Lung (tissue), 17 donors: ENCODE measurements at places on chromosomes 1 and 21.

DNA sequence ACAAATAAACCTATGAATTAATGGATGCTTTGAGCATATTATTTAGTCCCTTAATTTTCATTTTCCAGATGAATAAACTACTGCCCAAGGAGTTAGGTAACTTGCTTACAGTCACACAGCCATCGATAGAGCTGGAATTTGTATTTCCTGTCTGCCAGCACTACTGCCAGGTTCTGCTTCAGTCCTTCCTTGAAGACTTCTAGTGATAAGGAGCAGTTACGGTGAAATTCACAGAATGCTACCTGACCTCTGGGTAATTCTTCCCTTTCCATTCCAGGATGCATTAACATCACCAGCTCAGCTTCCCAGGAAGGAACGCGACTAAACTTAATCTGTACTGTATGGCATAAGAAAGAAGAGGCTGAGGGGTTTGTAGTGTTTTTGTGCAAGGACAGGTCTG lies 11.2 kb downstream of the CD160 start:
- DNase-seq, result no peak

- peak; percentile 58 for DNase-seq
Measured at GRCh38 chr1:110674337-110675059, at the start of gene KCNA3. Gene KCNA3, minus strand, starts transcription at chr1:110674940. Its CDS starts 131 bp downstream, at chr1:110674809.

DNA sequence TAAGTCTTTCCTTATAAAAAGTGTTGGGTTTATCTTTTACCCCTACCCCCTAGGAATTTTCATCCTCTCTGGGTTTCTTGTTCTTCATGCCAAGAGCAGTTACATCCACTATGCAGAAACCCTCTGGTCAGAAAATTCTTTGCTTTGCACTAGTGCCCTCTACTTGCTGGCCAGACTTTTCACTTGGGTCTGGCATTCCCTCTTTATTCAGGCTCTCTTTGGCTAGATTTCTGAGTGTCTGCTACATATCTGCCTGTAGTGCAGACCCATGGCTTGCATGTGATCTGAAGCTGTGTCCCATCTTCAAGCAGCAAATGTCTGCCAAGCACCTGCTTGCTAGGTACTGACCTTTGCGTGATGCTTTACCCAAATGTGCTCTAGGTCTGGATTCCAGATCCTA lies 237.0 kb downstream of the GPATCH2 start:
- peak; percentile 51 for DNase-seq

DNA sequence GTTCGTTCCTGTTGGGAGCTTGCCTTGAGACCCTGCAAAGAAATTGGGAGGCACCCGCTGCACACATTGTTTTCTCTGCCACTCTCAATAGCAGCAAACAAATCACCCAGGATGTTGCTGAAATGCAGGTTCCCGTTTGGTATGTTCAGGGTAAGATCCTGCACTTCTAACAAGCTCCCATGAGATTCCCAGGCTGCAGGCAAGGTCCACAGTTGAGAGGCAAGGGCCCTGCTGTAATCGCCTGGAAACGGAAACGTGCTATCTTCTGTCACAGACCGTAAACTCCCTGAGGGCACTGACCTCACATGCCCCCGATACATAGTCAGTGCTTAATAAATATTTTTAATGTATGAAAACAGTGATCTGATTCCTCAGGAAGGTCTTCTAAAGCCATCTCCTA lies 37.8 kb downstream of the XCL1 start:
- DNase-seq, result no peak

DNA sequence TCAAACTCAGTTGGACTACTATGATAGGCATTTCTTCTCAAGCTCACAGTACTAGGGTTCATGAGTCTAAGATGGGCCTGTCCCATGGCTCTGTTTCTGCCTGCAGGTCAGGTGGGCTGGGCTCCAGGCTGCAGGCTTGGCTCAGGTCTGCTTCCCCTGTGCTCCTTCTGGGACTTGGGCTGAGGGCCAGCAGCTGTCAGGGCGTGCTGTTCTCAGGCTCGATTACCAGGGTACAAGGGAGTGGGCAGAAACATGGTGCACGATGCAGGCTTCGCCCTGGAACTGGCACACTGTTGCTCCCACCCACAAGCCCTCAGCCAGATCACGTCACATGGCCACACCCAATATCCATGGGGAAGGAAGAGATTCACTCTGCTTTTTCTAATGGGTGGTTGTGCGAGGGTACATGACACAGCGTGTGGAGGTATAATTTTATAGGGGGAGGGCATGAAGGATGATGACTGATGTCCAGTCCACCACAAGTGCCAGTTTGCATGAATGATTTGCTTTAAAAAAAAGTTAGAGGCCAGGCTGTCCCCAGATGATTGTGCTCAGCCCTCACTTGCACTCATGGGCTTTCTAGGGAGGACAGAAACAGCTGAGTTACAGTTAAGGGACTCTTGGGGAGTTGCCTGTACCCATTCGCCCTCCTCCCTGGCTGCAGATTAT lies 118.0 kb downstream of the ACTL8 start:
- no peak for DNase-seq

GRCh38 chr1:218942431-218942830 lies 231.2 kb upstream of the LYPLAL1 start:
- no peak for DNase-seq

- peak; percentile 9 for DNase-seq
Measured at GRCh38 chr21:22575165-22575584, 1577.0 kb downstream of the NCAM2 start.

DNA sequence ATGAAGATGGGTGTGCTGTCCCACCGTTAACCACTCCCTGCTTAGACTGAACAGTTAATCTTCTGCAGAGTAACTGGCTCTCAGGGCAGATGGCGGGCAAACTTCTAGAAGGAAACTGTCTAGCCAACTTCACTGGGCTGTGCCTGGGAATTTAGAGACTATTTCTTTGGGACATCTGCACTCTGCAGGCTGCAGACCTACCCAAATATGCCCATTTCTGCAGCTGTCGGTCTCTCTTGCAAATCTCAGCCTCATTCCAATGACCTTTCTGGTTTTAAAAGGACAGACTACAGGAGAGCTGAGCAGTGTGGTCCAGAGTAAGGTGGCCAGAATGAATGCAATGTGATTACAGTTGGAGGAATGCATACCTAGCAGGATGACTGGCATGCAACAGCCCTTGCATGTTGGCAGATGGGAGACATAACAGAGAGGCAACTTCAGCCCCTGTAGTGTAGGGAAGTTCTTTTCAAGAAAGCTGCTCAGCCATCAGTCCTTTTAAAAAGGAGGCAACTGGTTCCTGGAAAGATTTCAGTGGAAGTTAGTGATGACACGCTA lies 26.3 kb upstream of the IL20 start:
- no peak for DNase-seq

DNA sequence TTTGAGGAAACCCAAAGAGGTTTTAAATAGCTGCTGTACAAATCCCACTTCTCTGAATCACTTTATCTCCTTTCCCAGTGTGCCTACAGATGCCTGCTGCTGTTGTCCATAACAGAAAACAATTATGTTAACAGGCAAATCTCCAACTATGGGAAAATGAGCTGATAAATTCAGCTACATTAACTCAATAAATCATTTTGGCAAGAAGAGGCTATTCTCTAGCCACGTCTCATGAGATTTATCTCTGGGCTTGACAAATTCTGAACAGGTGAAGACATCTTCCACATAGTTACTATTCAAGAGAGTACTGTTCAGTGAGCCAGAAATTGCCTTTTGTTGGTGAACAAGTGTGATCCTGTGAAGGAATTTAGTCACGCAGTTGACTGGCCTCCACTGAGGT lies 327.1 kb upstream of the FMN2 start:
- no peak for DNase-seq

GRCh38 chr1:64981601-64982533 lies 15.5 kb upstream of the JAK1 start:
- DNase-seq, result peak; percentile 22

DNA sequence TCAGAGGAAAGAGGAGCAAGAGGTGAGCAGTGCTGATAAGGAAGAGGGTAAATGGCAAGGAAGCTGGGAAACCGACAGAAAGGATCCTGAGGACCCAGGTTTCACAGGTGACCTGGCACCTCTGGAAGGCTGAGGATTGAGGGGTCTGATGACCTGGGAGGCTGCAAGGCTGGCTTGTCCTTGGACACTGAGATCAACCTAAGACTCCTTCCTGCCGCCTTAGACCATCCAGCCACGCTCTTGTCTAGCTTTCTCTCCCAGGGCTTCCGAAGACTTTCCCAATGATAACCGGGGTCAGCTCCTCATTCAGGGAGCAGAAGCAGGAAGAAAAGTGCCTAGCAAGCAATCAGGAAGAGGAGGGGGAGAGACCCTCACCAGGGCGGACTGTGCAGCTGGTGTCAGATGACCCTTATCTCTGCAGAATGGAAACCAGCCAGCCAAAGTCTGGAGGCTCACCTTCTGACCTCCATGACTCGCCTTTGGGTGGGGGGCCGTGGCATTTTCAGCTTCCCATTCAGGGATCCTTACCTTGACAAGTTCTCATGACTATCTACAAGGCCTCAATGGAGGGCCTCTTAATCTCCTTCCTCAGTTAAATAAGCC lies 77.7 kb downstream of the CAPZB start:
- DNase-seq, result no peak

DNA sequence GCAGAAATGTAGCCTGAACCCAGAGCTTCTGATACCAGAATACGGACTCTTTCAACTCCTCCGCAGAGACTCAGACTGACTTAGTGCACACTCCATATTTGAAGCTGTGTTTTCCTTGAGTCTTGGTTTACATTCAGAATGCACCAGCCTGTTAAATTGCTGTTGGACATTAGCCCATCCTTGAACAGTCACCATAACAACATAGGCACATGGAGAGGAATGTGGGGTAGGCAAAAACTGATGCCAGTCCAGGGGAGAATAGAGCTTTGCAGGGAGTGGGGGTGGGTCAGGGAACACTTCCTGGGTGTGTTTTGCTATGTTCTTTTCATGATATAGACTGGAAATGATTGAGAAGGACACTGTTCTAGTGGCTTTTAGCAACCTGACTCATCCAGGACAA lies 76.3 kb upstream of the CACNA1E start:
- DNase-seq, result no peak

GRCh38 chr1:98030483-98030882 lies 109.6 kb upstream of the DPYD start:
- no peak for DNase-seq

GRCh38 chr1:164725401-164725800 lies 166.4 kb downstream of the PBX1 start:
- peak; percentile 76 for DNase-seq

GRCh38 chr1:182561456-182561855 lies 27.6 kb downstream of the RNASEL start:
- no peak for DNase-seq

GRCh38 chr1:105556266-105556665 lies 1500.2 kb upstream of the PRMT6 start:
- no peak for DNase-seq

- no peak for DNase-seq
Measured at GRCh38 chr1:154410185-154410827, 5.2 kb downstream of the IL6R start.

DNA sequence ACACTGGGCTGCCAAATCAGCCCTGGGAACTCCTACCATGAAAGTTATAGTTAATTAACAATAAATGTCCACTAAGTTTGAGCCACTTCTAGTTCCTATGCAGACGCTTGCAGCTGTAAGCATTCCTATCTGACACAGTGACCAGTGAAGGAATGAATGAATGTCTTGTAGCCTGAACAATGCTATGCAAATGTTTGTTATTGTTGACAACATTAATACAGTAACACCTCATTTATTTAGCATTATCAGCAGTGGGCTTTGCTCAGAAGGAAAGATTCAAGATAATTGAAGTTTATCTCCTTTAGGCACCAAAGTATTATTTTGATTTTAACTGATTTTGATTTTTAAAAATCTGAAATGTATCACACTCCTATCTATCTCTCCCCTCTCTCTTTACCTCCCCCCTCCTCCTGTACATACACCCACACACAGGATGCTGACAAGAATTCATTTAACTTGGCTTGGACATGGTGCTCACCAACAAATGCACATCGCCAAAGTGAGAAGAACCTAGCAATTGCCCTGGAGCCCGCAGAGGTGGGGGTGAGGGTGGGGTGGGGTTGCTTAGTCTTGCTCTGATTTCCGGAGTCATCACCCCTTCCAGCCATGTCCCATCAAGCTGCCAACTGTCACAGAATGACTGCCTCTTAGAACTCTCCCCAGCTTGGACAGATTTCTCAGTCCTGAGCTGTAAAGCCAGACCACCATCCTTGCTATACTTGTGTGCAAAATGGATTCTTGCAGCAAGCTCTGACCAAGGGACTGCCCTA lies 215.3 kb upstream of the CSF3R start:
- peak; percentile 80 for DNase-seq

GRCh38 chr1:89670163-89670562 lies 37.2 kb downstream of the LRRC8C start:
- DNase-seq, result no peak

- no peak for DNase-seq
Measured at GRCh38 chr1:8078176-8078671, 52.1 kb upstream of the ERRFI1 start.

DNA sequence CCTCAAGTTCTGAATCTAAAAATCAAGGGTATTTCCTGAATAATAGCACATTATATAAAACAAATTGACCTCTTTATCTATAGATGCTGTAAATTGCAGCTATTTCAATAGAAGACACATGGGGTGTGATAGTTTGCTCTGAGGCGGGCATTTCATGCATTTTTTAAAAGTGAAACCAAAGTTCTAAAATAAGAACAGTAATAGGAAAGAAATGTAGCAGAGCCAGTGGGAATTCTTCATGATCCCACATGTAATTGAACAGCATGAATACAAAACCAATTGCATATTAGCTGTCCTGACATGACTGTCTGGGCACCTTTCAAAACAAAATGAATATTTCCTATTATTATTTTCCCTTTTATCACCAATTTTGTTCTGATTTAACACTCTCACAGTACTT lies 85.0 kb downstream of the RGS21 start:
- no peak for DNase-seq

- no peak for DNase-seq
Measured at GRCh38 chr1:222950892-222951291, 136.1 kb downstream of the DISP1 start.

GRCh38 chr1:165288350-165289120 lies 68.0 kb downstream of the LMX1A start:
- peak; percentile 62 for DNase-seq

DNA sequence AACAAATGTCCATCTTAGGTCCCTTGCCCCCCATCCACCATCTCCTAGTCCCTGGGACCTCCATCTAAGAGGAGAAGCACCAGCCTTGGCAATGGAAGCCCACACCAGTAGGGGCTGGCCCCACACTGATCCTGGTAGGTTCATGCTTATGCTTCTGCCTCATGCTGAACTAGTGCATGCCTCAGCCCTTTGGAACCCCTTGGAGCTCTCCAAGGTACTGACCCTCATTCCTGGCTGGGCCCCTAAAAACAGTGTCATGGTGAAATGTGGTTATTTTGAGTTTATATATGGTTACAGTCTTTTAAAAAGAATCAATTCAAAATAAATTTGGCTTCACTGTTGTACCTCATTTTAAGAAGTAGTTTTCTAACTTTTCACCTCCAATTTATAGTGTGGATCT lies 108.3 kb downstream of the HIVEP3 start:
- DNase-seq, result peak; percentile 80
